HuH-7 (cell line): ENCODE measurements at places on chromosomes 13 and 19.

- DNase-seq: no peak
Measured at GRCh38 chr13:31331068-31331467, 131.3 kb downstream of the B3GLCT start.

- peak; percentile 59 for DNase-seq
Measured at GRCh38 chr19:5826531-5827341, 12.8 kb downstream of the FUT6 start.

DNA sequence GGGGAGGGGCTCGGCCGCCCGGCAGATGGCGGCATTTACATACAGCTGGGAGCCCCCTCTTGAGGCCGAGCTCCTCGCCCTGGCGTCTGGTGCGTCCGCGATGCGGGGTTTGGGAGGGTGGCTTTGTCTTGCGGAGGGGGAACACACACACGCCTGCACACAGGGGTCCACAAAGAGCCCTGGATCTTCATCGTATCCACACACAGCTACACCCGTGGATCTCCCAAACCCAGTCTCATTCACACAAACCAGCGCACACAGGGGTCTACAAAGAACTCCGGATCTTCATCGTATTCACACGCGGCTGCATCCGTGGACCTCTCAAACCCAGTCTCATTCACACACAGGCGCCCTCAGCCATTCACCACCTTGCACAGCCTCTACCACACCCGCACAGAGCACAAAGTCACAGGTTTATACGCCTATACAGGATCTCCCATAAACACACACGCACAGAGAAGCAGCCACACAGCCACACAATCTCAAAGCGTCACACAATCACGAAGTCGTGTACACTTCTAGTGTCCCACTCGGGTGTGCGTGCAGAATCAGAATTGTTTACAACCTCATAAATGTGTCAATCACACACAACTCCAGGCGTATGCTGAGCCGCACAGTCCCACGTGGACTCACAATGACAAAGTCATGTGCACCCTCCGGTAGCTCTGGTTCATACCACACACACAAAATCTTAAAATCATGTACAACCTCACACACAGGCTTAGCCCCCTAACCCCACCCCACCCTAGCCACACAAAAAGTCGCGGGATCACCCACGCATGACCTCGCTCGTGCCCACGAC, 550 bp upstream of the DLL3 start:
- peak; percentile 82 for DNase-seq

GRCh38 chr13:84672616-84673015, 790.3 kb upstream of the SLITRK1 start:
- no peak for DNase-seq

DNA sequence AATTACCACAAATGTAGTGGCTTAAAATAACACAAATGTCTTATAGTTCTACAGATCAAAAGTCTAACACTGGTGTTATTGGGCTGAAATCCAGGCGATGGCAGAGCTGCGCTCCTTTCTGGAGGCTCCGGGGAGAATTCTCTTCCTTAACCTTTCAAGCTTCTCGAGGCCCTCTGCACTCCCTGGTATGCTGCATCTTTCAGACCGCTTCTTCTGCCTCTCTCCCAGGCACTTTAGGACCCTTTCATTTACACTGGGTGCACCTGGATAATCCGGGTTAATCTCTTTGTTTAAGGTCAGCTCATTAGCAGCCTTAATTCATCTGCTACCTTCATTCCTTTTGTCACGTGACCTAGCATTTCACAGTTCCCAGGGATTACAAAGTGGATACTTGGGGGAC, 211.3 kb upstream of the RFC3 start:
- no peak for DNase-seq

DNA sequence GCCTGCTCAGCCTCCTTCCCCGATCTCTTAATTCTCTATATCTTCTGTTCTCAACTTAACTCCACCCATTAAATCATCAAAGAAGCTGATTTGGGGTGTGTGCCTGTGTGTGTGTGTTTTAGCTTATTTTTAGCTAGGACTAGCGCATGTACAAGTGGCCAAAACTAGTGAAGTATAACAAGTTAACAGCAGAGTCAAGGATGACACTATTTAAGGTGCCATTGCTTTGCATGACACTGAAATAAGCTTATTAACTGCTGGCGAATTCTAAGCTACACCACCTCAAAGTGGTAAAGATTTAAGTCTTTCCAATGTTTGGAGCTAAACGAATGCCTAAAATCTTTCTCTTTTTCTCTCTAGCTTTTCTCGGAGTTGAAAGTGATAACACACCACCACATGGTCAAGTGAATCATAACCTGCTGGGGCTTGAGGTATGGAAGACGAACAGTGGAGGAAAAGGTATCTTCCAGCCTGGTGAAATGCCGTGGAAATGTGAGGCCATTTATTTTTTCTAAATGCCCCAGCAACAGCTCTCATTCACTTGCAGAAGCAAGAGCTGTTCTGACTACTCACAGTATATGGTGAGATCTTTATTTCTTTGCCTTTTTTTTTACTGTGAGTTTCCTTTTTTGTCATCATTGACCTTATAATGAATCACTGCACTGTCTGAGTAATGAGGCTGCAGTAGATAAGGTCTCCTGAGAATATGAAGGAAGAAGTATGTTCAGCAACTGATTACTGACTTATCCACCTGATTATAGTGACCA, 570.3 kb downstream of the PCDH9 start:
- DNase-seq: no peak

DNA sequence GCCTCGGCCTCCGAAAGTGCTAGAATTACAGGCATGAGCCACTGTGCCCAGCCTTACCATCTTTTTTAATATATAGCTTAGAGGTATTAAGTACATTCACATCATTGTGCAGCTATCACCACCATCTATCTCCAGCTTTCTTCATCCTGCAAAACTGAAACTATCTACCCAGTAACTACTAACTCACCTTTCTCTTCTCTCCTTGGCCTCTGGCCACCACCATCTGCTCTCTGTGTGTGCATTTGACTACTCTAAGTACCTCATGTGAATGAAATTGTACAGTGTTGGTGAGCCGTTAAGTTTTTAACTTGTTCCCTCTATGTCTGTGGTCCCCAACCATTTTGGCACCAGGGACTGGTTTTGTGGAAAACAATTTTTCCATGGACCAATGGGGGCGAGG, 56.1 kb downstream of the CDK8 start:
- no peak for DNase-seq

DNA sequence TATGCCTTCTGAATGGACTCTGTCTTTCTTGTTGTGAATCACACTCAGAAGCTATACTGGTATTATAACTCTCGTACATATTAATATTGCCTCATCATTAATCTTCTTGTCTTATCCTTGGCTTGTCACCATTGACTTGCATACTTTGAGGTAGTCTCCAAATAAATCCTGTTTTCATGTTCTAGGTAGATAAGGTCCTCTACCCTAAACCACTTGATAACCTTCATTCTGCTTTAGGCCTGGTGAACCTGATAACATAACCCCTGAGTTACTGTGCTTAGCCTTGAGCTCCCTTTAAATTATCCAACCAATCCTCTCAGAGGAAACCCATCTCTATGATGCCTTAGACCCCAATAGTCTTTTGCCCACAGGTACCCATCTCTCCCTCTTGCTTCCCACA, 1162.3 kb downstream of the SLITRK1 start:
- no peak for DNase-seq

GRCh38 chr13:41696163-41697003, 239.0 kb downstream of the RGCC start:
- DNase-seq: no peak

GRCh38 chr13:90710164-90710759, 637.2 kb upstream of the MIR17HG start:
- no peak for DNase-seq

DNA sequence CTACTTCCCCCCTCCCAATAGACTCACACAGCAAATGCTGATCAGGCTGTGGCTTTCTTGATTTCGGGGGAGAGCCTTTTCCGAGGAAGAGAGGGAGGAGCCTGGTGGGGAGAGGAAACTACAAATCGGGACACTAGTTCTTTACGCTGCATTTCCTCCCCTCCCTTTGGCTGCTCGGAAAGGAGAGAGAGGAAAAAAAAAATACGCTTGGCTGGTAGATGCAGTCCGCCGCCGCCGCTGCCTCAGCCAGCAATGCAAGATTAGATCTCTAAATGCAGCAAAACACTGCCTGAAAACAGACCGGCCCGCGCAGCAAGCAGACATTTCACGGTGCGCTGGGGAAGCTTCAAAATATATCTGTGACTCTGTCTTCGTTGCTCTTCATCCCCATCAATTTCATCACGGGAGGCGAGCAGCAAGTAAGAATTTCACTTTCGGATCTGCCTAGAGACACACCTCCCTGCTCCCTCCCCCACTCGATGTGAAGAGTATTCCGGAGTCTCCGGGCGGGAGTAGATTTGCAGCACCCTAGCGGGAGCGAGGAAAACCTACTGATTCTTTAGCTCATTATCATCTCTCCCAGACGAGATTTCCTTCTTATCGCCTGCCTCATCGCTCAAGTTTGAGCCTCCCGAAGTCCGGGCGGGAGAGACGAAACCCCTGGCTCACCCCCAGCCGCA, at the start of gene PCDH17:
Gene PCDH17 (plus strand): TSS at position 149 of the 680 bp plus-strand sequence. CDS start 803 bp downstream, outside the sequence.
- DNase-seq: no peak

GRCh38 chr13:114135731-114136171, 3.3 kb upstream of the RASA3 start:
- DNase-seq: no peak

GRCh38 chr13:32164622-32165268, 133.2 kb downstream of the FRY start:
- DNase-seq: peak; percentile 47

- DNase-seq: no peak
Measured at GRCh38 chr13:91141543-91142061, 205.9 kb upstream of the MIR17HG start.

DNA sequence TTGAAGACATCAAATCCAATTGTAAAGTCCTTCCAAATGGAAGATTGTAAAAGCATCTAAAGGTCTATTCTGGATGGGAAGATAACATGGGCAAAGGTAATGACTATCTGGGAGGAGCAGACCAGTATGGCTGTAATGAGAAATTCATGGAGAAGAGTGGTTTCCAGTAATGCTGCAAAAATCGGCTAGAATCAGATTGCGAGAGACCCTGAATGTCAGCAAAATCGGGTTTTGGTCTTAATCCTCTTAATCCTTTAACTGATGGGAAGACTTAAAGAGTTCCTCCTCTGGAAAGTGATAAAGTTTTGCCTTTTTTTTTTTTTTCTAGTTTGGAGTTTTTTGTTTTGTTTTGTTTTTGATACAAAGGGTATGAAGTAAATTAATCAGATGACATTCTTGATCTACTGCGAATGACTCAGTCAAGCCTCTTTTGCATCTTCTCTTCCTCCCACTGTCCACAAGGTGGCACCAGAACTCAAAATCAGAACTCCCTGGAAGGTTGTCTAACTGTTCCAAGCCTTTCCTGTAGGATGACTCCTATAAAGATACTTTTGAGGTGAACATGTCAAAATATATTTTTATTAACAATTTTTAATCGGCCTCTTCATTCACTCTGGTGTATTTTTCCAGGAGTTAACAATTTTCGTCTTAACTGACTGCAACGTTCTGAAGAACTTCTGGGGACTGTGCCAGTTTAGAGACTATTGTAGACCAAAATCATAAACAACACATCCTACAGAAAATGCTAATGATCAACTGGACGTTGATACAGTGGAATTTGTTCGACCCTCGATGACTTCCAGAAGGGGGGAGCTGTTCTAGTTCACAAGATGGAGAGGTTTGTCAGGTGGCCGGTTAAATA, 213.3 kb upstream of the MIR17HG start:
- DNase-seq: peak; percentile 2

DNA sequence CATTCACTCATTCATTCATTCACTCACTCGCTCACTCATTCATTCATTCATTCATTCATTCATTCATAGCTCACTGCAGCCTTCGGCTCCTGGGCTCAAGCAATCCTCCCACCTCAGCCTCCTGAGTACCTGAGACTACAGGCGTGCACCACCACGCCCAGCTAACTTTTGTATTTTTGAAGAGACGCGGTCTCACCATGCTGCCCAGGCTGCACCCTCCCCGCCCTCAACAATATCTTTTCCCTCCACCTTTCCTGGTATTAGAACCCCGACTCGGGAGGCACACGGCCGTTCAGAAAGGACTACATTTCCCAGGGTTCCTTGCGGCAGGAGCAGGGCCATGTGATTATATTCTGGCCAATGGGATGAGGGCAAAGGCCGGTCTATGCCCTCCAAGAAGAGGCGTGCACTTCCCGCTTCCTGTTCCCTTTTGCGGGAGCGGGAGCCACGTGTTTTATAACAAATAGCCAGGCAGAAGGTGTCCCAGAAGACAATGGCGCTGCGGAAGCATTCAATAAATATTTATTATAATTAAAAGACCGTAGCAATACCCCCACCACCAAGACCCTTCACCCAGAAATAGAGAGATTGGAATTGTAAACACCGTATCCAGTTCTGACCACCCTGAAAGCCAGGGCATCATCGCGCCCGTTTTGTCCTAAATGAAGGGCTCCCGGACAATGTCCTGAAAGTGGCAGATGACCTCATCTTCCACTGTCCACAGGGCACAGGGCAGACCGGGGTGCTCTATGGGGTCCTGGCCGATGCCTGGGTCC, 15.9 kb downstream of the TICAM1 start:
- DNase-seq: peak; percentile 97

GRCh38 chr13:66102864-66103263, 1127.3 kb downstream of the PCDH9 start:
- DNase-seq: no peak

GRCh38 chr19:45824041-45824471, 8.9 kb upstream of the RSPH6A start:
- no peak for DNase-seq

- DNase-seq: no peak
Measured at GRCh38 chr19:18401580-18402112, 4.2 kb upstream of the LRRC25 start.

- DNase-seq: peak; percentile 82
Measured at GRCh38 chr19:703651-704446, 4.9 kb upstream of the PALM start.

DNA sequence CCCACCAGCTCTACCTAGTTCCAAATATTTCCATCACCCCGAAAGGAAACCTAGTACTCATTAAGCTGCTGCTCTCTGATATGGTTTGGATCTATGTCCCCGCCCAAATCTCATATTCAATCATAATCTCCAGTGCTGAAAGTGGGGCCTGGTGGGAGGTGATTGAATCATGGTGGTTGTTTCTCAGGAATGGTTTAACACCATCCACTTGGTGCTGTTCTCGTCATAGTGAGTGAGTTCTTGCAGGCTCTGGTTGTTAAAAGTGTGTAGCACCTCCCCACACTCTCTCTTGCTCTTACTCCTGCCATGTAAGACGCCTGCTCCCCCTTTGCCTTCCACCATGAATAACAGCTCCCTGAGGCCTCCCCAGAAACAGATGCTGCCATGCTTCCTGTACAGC, 43.4 kb upstream of the MED4 start:
- no peak for DNase-seq

- no peak for DNase-seq
Measured at GRCh38 chr19:36331353-36332228, 47.4 kb downstream of the ZFP14 start.
